ENCODE measurements at places on chromosomes 16 and 17. TPM values are rescaled to one million over a fixed set of nuclear protein-coding genes. Genes with fewer than 3 reads are reported as not detected.

The GPR179 gene
- total RNA-seq, result not detected

The OR1G1 gene
- not detected for total RNA-seq

The SIRT7 gene
- total RNA-seq, result 15.4 TPM

The SCRN2 gene
- 43.6 TPM for total RNA-seq

The KRTAP4-8 gene
- total RNA-seq, result not detected

The LPO gene
- total RNA-seq, result 0.46 TPM

The NLRC3 gene
- 1.1 TPM for total RNA-seq

The HSPB9 gene
- not detected for total RNA-seq

The OTOP3 gene
- total RNA-seq, result not detected

The CA4 gene
- 9.1 TPM for total RNA-seq

The PRSS27 gene
- 1.1 TPM for total RNA-seq

The ENPP7 gene
- total RNA-seq, result not detected

The CHST6 gene
- not detected for total RNA-seq

The CACNG4 gene
- 0.56 TPM for total RNA-seq

The SCGB1C2 gene
- not detected for total RNA-seq

The UBE2G1 gene
- total RNA-seq, result 38.8 TPM

The C17orf100 gene
- total RNA-seq, result 0.56 TPM

The PNPO gene
- total RNA-seq, result 34.5 TPM

The UMOD gene
- not detected for total RNA-seq

The CMTM2 gene
- total RNA-seq, result 1.2 TPM

The MMP28 gene
- total RNA-seq, result 54.4 TPM

The FBXO39 gene
- total RNA-seq, result not detected

All from omental fat pad (tissue), 4 donors.